ENCODE measurements at places on chromosomes 4 and X.

DNA sequence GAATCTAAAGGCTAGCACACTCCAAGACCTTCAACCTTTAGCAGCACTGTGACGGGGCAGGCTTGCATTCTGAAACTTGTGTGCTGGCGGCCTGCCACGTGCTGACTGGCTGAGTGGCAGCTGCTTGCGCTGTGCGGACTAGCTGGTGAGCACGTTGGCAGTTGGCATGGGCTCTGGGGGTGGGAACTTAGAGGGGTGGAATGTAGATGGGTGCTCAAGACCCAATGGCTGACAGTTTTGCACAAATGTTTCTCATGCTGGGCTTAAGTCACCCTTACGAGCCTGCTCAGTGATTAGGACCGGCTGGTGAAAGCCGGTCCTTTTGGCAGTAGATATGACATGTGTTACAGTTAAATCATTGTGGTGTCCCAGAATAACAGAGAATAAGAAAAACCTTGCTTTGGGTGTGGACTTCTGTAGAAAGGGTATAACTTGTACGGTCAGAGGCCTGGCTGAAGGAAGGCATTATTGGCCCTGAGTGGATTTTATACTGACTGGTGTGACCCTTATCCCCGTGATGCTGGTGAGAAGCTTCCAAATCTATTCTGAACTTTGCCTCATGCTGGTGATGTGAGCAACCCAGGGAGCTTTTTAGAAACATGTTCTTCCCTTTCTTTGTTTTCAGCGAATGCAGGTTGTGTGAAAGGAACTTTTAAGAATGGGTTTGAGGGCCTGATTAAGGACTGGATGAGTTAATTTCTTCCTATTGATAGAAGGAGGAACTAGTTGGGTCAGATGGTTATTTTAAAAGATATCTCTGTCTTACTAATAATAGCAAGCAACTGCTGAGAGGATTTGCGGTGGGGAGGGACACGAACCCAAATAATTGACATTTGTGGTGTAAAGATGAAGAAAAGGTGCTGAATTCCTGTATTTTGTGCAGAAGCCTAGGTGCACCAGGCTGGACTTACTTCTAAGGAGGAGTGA is 107.4 kb upstream of the SLC4A4 start:
- no peak for DNase-seq

DNA sequence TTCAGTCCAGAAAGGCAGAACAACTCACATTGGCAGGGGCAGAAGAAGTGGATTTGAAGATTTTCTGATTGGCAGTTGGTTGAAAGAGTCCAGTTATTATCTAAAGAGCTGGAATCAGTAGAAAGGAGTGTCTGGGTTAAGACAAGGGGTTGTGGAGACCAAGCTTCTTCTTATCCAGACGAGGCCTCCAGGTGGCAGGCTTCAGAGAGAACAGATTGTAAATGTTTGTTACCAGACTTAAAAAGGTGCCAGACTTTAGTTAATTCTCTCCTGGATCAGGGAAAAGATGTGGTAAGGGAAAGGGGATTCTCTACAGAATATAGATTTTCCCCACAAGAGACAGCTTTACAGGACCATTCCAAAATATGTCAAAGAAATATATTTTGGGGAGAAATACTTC is 36.7 kb upstream of the TLR3 start:
- no peak for DNase-seq

GRCh38 chr4:118322831-118323502 is 29.8 kb downstream of the PRSS12 start:
- DNase-seq: no peak

- no peak for DNase-seq
Measured at GRCh38 chrX:74160816-74161215, 143.2 kb upstream of the ZCCHC13 start.

- no peak for DNase-seq
Measured at GRCh38 chr4:181427076-181427475, 816.1 kb upstream of the TENM3 start.

- DNase-seq: no peak
Measured at GRCh38 chr4:151979819-151980218, 219.0 kb upstream of the GATB start.

- DNase-seq: no peak
Measured at GRCh38 chr4:173182403-173182802, 13.8 kb downstream of the GALNT7 start.

DNA sequence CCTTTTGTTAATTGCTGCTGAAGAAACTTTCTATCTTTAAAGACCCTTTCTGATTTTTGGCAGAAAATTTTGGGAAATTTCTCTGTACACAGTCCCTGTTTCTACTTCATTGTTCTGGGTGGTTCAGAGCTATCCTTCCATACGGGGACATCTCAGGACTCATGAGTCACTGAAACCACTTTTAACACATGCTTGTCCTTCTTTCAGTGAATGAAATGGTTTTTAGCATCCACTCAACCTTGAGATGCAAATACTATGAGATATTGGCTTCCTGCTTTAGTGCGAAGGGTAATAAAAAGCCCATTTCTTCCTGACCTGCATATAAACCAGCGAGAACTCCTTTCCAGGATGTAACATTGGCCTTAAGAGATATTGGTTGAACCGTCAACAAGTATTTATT is 158.0 kb downstream of the REPS2 start:
- no peak for DNase-seq

- DNase-seq: no peak
Measured at GRCh38 chr4:127686658-127687057, 43.5 kb upstream of the SLC25A31 start.

DNA sequence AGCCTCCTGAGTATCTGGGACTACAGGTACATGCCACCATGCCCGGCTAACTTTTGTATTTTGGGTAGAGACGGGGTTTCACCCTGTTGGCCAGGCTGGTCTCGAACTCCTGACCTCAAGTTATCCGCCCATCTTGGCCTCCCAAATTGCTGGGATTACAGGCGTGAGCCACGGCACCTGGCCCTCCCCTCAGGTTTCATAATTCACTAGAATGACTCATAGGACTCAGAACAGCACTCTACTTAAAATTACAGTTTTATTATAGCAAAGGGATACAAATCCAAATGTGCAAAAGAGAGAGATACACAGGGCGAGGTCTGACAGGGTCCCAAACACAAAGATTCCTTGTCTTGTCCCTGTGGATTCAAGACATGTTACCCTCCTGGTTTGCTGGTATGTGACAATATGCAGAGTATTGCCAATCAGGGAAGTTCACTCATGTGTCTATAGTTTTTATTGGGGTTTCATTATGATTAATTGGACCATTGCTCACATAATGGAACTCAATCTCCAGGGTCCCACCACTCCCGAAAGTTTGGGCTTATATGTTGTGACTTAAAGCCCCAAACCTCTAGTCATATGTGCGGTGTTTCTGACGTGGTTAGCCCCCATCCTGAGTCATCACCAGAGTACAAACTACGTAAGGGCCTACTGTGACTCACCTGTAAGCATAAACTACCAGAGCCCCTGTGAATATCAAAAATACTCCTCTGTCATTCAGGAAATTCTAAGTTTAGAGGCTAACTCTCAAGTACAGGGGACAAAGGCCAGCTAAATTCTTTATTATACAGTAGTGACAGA is 5.2 kb downstream of the YIPF6 start:
- no peak for DNase-seq

GRCh38 chr4:143404555-143404954 is 67.9 kb downstream of the GAB1 start:
- no peak for DNase-seq

All from stimulated activated CD8-positive, alpha-beta memory T cell treated with anti-CD3 and anti-CD28 coated beads, Interleukin-4, amount 100 ng/mL, for 1 hour (primary cell).